ENCODE measurements at places on chromosomes 5 and 9.

GRCh38 chr5:124732428-124733328, 13.8 kb downstream of the ZNF608 start:
- no peak for DNase-seq

- no peak for DNase-seq
These were observed 9.3 kb upstream of the MEGF9 start for GRCh38 chr9:120723565-120723964.

DNA sequence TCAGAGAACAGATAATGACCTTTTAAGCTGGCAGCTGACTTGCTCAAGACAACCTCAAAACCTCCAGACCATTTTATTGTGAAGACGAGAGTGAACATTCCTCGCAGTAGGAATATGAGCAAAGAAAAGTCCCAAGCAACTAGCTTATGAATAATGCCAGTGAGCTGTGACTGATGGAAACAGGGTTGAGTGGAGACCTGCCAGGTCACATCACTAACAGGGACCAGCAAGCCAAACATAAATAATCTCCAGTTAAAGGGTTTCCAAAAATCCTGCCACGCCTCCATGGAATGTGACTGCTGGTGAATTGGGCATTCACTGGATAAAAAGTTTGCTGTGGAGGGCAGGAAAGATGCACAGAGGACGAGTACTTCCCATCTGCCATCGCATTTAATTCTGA, 185.4 kb downstream of the CRB2 start:
- no peak for DNase-seq

GRCh38 chr9:86885232-86885631, 62.1 kb downstream of the GAS1 start:
- no peak for DNase-seq

GRCh38 chr9:83219924-83220438, 157.0 kb upstream of the RASEF start:
- no peak for DNase-seq

DNA sequence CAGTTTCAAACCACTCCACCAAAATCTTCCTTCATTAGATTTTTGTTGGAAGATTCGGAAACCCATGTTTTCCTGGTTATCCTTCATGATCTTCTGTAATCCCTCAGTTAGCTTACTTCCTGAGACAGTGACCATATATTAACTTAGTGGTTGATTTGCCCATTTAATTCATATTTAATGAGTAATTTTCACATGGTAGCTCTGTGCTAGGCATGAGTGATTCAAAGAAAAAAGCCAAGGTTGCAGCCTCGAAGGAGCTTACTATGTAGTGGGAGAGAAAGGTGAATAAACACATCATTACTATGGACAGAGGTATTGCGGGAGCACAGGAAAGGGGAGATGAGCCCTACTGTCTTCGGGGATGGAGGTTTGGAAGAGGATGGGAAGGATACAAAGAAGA, 158.5 kb downstream of the TLE1 start:
- no peak for DNase-seq

All from NB4 (cell line).